ENCODE measurements at places on chromosomes 6 and 20. TPM values are rescaled to one million over a fixed set of nuclear protein-coding genes. Genes with fewer than 3 reads are reported as not detected.

DNA sequence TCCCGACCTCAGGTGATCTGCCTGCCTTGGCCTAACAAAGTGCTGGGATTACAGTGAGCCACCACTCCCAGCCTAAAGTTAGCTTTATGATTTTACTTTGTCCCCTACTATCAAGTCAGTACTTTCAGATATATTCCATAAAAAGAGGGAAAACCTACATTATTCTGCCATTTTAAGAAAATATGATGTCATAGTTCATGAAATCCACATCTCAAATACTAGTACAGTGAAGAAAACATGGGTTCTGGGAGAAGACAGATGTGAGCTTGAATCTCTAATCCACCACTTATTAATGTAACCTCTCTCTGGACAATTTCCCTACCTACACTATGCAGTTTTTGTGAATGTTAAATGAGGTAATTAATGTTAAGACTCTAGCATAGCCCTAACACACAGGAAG lies 74.5 kb downstream of the PDE10A start:
- no peak for DNase-seq

DNA sequence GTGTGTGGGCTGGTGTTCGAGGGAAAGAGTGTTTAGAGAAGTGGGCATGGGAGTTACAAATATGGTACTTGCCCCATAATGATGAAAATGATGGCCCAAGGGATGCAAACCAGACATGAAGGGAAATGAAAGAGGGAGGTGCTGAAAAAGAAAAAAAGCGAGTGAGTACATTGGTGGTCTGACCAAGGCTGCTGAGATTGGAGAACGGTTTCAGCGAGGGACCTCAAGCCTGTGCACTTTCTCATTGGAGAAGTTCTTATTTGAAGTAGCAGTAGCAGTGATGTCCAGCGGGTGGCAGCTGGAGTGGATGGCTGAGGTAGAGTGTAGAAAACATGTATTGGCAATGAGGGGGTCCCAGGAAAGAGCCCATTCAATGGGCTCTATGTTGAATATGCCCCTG lies 54.8 kb downstream of the TNFAIP3 start:
- no peak for DNase-seq

DNA sequence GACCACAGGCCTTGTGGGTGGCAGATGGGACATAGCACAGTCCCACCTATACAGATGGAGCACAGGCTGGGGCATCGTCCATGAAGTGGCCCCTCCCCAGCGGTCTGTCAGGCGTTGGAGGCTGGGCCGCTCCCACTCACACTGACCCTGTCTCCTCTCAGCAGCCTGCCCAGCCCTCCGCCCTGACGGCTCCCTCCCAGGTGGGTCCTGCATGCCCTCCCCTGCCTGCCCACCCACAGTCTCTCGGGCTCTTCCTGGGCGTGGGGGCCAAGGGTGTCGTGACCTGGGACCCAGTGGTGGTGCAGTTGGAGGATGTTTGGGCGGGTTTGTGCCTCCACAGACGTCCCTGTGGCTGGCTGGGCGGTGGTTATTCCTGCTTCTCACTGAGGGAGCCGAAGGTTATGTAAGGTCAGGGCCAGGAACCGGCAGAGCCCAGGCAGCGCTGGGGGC lies 22.3 kb downstream of the COL20A1 start:
- peak; percentile 40 for DNase-seq

CDSN gene
- total RNA-seq = not detected
